Hematopoietic multipotent progenitor cell treated with erythropoietin and hydrocortisone succinate and interleukin-3 and kit ligand, for 15 days (in vitro differentiated cells): ENCODE measurements at places on chromosomes 3 and 15.

GRCh38 chr3:158359339-158359738 is 211.7 kb upstream of the MLF1 start:
- no peak for DNase-seq

DNA sequence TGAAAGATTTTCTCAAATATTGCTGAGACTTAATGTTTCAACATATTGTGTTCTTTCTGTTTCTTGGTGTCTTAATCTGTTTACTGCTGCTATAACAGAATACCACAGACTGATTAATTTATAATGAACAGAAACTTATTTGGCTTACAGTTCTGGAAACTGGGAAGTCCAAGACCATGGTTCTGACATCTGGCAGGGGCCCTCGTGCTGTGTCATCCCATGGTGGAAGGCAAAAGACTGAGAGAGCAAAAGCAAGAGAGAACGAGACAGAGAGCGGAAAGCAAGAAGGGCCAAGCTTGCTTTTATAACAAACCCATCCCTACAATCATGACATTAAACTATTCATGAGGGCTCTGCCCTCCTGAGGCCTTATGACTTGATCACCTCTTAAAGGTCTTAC is 88.7 kb downstream of the ARNT2 start:
- DNase-seq: no peak

GRCh38 chr3:169971522-169971921 is 4.9 kb downstream of the SEC62 start:
- no peak for DNase-seq

GRCh38 chr3:110697961-110698360 is 373.7 kb upstream of the NECTIN3 start:
- DNase-seq: no peak

DNA sequence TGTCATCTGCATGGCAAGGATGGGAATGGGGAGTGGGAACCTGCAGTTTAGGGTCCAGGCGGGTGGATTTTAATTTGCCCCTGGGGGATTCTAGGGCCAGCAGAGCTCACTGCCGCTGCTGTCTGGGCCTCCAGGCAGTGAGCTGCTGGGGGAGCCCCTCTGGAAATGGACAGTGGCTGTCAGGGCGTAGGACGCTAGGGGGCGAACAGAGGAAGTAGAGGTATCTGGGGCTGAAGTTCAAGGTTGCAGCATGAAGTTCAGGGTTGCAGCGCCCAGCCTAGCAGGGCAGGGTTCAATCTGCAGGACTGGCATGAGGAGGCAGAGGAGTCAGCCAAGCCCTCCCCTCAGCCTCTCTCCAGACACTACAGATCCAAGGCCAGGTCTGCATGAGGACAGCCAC is 49.5 kb downstream of the APBA2 start:
- no peak for DNase-seq
